ENCODE measurements at places on chromosomes 4 and X.

GRCh38 chr4:48668254-48669017 is 111.6 kb downstream of the FRYL start:
- no peak for DNase-seq

- no peak for DNase-seq
Measured at GRCh38 chr4:151439320-151439719, 30.3 kb downstream of the FHIP1A start.

- no peak for DNase-seq
Measured at GRCh38 chr4:80173841-80174240, 23.5 kb upstream of the PRDM8 start.

- DNase-seq = no peak
Measured at GRCh38 chr4:17875402-17876070, 64.8 kb downstream of the NCAPG start.

DNA sequence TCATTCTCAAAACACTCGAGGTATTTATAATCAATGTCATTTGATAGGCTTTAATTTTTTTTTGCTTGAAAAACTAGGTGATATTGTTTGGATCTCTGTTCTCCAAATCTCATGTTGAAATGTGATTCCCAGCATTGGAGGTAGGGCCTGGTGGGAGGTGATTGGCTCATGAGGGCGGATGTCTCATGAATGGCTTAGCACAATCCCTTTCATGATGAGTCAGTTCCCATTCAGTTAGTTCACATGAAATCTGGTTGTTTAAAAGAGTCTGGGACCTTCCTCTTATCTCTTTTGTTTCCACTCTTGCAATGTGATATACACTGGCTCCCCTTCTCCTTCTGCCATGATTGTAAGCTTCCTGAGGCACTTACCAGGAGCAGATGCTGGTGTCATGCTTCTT is 638.7 kb downstream of the DMD start:
- DNase-seq = no peak

GRCh38 chr4:181825564-181825963 is 417.6 kb upstream of the TENM3 start:
- no peak for DNase-seq

GRCh38 chr4:128915544-128915943 is 106.0 kb downstream of the JADE1 start:
- DNase-seq = no peak

- no peak for DNase-seq
Measured at GRCh38 chr4:44848466-44848865, 122.1 kb upstream of the GNPDA2 start.

DNA sequence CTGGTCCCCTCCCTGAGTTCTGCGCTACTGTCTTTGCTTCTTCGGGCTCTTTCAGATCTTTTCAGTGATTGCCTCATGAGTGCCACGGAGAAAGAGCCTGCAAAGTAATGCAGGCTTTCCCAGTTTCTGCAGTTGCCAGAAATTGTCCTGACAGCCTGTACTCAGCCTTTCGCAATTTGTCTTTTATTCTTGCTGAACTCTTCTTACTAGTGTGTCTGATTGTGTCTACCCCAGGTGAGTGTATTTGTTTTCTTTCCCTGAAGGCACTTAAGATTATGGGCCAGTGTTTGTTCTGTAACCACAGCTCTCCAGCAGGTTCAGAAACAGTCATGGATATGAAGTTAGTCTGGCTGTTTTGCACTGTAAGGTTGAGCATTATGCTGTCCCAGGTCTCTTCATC is 47.1 kb downstream of the FAM193A start:
- no peak for DNase-seq

DNA sequence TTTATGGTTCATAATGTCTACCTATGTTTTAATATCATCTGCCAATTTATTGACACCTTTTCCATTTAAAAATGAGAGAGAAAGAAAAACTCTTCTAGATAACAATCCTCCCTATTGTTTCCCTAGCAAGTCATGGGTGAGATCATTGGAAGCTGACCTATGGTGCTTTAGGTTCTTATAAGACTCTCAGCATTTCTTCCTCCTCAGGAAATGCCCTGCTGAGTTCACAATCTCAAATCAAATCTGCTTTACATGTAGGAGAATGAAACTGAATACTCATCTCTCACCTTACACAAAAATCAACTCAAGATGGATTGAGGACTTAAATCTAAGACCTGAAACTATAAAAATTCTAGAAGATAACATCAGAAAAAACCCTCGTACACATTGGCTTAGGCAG is 267.4 kb downstream of the RAPGEF2 start:
- no peak for DNase-seq

GRCh38 chr4:109278594-109279031 is 23.8 kb downstream of the COL25A1 start:
- DNase-seq = no peak

DNA sequence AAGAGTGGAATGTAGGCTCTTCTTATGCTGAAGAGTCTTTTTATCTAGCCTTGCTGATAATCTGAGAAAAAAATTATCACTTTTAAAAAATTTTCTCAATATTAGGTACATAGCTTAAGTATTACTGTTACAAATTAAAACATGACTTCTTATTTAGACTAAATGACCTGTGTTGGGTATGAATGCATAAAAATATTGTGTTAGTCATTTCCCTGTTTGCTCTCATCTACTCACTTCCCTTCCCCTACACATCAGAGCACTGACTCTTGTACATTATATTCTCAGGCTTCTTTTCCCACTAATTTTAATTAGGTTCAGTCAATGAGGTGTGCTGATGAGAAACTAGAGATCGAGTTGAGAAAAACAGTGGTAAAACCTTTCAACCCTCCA is 881.0 kb downstream of the PCDH18 start:
- no peak for DNase-seq

DNA sequence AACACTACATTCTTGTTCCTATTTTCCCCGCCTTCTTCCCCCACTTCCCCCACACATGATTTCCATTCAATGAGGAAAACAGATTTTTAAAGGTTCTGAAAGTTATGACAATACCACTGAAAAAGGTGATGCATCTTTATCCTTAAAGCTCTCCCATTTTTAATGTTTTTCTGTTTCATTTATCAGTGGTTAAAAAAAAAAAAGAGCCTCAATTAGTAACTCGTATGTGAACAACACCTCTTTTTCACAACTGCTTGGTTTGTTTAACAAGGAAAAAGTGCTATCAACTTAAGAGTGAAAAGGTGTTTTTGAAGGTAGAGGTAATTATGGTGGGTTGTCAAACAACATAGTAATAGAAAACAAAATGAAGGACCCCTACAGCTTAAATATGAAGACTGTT is 8.2 kb upstream of the CAMK2D start:
- DNase-seq = no peak
